ENCODE measurements at places on chromosomes 2 and 18.

GRCh38 chr18:49487711-49488310 is 777 bp upstream of the C18orf32 start:
- no peak for DNase-seq

GRCh38 chr2:157685572-157685971 is 56.9 kb upstream of the ACVR1C start:
- DNase-seq, result no peak

DNA sequence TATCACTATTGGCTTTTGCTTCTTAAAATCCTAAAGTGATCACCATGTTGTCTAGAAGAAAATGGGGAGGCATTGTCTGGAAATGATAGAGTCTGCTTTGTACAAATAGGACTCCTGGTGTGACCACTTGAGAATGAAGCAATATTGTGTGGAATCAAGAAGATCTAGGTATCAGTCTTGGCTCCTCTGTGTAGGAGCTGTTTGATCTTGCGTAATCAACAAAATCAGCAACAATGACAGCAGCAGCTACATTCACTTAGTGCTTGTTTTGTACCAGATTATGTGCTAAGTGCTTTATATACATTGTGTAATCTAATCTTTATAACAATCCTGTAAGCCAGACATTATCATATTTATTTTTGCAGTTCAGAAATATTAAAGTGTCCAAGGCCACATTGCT is 17.8 kb downstream of the NCOA1 start:
- no peak for DNase-seq

- DNase-seq, result no peak
Measured at GRCh38 chr2:85812094-85812735, 58.4 kb downstream of the ATOH8 start.

GRCh38 chr2:219887870-219888269 is 260.4 kb downstream of the SLC4A3 start:
- DNase-seq, result no peak

DNA sequence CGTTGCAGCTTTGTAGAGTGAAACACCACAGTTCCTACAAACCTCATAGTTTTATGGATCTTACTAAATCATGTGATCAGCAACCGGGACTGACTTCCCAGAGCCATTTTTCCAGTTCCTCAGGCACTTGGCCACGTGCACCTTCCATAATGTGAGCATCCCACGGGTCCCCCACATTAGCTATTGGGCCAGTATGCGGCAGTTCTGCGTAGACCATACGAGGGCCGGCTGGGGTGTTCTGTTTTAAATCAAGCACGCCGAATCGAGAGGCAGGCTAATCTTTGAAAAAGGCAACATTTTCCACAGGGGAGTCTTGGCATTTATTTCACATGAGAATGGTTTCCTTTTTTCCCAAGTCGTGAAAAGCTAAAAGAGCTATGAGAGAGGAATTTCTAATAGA is 135.6 kb upstream of the CCDC195 start:
- DNase-seq, result no peak

DNA sequence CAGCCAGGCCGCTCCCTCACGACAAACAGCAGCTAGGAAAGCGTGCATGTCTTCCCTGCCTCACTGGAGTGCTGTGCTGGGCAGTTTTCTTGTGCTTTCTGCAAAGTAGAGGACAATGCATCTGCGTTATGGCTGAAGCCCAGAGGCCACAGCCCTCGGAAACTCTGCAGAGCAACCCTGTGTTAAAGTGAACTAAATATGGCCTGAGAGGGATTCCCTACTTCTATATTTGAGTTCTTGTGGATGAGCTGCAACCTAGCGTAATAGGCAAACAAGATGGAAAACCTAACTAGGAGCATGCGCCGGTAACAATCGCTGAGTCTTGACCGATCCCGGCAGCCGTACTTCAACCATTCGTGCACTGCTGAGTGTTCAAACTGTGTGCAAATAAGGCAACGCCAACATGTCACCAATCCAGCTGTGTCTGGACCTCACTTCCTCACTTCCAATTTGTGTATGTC is 471.9 kb upstream of the HS6ST1 start:
- no peak for DNase-seq
